ENCODE measurements at places on chromosomes 11 and 22.

GRCh38 chr22:36913427-36914389, at the start of gene CSF2RB:
CSF2RB (plus strand) TSS chr22:36913628; CDS start chr22:36922208, 8,580 bp downstream.
- DNase-seq: no peak

DNA sequence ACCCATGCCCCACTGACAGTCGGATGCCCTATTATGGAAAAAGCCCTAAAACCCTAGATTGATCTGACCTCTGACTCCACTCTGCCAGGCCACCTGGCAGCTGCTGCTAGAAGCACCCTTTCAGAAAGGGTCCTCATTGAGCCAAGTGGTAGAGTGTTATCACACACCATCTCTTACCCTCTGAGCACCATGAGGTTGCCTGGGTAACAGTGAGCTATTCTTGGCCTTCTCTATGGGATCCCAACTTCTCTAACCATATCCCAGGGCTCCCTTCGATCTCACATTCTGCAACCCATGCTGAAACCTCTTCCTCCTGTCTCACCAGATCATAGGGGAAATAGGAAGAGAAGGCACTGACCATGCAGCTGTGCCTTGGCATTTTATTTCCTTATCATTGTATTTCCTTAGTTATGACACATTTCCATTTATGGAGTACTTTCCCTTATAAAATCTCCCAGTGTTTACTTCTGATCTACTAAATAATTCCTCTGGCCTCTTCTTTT, 52.7 kb downstream of the MPPED2 start:
- DNase-seq: no peak

DNA sequence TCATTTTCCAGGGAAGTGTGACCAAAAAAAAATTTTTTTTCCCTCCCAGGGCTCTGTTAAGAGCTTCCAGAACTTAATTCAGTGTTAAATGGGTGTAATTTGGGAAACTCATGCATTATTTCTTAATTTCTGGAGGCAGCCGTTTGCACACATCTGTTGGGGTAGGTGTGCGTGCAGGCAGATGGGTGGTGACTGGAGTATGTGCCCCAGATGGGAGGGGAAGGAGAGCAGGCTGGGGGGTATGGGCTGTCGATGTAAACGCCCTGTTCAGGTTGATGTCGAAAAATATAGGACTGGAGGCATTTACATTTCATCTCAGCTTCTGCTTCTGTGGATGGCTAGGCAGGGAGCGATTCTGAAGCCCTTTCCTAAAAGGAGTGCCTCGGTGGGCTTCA, 13.7 kb upstream of the SHISAL1 start:
- no peak for DNase-seq

DNA sequence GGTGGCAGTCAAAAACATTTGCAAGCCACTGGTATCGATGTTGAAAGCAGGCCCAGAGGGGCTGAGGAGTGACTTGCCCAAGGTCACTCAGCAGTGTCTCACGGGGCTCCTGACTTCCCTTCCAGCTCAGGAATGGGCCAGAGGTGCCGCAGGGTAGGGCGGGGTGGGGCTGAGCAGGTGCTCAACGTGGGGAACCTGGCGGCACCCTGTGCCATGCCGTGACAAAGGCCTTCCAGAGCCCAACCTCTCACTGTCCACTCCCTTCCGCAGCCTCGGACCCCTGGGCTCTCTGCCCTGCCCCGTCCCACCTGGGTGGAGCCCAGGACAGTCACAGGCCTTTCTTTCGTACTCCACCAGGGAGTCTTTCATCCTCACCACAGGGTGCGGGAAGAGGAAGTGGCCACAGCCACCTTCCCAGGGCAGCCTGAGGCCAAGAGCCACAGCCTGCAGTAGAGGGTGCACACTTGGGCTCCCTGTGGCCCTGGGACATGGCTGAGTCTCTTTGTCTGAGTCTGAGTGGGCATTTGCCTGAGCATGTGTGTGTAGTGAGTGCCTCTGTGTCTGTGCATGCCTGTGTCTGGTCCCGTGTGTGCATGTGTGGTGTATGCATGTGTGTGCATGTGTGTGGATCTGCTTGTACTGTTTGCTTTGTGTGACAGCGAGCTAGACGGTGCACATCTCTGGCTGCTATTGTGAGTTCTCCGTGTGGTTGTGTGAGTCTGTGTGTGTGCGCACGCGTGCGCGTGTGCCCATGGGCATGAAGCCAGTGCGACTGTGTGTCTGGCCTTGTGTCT, 6.0 kb upstream of the LIF start:
- no peak for DNase-seq

GRCh38 chr22:50595189-50595588, 5.4 kb upstream of the MAPK8IP2 start:
- DNase-seq: no peak
